ENCODE measurements at places on chromosomes 7 and 10.

- no peak for DNase-seq
Observed at GRCh38 chr7:51079494-51079893, 237.1 kb downstream of the COBL start.

DNA sequence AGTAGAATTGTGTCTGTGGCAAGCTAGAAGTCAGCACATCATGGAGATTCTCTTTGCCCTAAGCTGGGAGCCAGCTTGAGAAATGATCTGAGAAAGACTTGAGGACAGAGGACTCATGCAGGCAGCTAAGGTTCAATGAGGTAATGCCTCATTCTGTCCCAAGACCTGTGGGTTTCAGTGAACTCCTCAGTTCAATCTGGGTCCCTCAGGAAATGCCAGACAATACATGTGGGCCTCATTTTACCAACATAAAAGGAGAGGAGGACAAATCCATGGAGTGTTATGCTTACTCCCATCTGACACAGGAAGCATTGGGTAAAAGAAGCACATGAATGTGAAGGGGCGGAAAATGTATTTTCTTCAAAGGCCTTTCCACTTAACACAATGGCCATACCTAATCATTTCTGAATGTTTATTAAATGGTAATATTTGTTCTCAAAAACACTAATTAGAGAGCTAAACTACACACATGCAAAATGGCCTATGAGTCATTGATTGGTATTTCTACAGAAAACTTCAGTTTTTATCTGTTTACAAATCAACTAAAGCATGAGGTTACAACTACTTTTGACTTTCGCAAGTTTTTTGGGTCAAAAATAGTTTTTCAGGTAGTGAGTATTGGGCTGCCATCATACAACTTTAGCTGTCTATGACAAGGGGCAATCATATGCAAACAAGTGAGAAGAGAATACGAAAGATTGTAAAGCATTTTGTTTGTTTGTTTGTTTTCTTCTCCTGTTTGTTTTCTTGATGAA, 205.3 kb downstream of the CHRM2 start:
- DNase-seq, result no peak

DNA sequence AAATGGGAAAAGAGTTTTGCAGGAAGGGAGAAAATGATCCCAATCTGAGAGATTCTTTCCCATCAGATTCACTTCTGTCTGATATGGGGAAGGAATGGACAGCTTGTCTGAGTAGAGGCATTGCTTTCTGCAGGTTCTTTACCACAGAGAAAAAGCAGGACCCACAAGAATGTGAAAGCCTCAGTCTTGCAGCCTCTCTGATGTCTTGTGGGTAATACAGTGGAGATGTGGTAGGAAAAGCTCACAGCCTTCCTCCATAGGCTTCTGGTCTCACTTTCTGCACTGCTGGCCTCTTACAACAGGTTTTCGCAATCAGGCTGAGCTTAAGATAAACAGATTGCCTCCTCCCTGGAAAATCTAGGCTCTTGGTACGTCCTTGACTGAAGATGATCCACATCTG, 551 bp downstream of the IFIT1 start:
- DNase-seq, result no peak

DNA sequence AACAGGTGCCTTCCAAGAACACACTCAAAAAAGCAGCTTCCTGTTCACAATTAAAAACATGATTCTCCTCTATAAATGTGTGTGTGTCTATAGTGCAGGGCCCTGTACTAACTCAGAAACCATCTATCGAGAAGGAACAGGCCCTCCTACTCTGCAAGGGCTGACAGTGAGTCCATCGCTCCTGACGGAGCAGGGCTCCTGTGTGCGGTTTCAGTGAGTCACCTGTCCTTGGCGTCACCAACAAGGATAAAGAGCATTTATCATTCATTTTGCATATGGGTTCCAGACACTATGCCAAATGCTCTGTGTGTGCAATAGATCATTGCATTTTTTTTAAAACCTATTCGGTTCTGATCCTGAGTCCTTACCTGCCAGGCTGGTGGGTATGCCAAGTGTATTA, 63.7 kb downstream of the TACC2 start:
- no peak for DNase-seq

DNA sequence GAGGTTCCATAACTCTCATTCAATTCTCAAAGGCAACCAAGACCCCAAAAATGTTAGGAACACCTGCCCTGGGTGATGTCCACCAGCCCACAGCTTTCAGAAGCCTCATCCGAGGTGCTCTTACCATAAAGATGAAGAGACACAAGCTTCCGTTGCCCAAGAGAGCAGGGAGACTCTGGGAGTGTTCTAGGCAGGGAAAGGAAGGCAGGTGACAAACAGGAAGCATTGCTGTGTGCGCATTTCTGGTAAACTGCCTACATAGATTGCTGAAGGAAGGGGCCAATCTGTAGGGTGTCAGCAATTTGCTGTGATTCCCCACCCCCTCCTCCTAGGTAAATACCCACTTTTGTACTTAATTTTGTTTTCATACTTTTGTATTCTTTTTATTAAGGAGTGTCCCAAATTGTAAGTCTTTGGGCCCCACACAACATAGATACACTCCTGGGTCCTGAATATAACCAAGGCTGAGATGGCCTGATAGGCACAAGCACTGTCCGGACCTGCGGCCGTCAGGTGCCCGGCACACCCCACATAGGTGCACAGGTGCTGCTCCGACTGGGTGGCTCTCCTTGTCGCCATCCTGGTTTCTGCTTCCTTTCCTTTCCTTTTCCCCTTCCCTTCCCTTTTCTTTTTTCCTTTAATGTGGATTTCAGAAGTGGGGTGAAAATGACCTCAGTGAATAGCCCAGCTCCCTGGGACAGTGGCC, 51.4 kb upstream of the SMNDC1 start:
- DNase-seq, result peak; percentile 67

DNA sequence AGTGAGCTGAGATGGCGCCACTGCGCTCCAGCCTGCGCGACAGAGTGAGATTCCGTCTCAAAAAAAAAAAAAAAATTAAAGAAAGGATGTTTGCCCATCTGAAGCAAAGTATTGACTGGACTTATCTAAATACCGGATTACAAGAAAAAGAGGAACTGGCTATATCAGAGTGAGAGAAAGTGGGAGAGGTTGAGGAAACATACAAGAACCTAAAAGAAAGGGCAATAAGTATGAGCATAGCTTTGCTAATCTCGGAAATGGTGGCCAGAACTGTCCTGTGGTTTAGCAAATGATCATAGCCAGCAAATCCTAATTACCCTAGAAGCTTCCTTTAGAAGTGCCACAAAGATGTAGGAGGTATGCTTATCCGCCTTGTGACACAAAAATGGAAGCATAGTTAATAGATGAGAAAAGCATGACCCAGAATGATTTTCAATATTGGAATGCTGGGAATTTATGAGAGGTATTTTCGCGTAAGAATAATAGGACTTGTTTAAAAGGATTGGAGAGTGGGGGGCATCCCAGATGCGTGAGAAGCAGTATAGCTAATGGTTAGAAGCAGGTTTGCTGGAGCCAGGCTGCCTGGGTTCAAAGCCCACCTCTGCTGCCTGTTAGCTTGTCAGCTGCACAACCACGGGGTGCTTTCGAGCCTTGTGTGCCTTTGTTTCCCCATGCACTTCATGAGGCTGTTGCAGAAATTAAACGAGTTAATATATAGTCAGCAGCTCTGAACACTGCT, 1.2 kb upstream of the GTPBP4 start:
- DNase-seq, result no peak

DNA sequence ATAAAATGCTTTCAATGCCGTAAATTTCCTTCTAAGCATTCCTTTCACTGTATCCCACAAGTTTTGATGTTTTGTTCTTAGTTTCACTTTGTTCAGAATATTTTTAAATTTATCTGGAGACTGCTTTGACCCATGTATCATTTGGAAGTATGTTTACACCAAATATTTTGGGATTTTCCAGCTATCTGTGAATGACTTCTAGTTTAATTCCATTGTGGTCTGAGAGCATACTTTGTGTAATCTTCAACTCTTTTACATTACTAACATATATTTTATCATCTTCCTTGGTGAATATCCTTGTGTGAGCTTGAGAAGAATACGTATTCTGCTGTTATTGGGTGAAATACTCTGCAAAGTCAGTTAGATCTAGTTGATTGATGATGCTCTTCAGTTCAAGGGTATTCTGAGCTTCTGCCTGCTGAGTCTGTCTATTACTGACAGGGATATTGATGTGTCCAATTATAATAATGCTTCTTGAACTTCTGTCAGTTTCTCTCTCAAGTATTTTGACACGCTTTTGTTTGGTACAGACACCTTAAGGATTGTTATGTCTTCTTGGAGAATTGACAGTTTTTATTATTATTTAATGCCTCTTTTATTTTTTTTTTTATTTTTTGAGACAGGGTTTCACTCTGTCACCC, 31.6 kb downstream of the MKLN1 start:
- no peak for DNase-seq

GRCh38 chr7:16554518-16555236, 28.1 kb downstream of the LRRC72 start:
- no peak for DNase-seq

DNA sequence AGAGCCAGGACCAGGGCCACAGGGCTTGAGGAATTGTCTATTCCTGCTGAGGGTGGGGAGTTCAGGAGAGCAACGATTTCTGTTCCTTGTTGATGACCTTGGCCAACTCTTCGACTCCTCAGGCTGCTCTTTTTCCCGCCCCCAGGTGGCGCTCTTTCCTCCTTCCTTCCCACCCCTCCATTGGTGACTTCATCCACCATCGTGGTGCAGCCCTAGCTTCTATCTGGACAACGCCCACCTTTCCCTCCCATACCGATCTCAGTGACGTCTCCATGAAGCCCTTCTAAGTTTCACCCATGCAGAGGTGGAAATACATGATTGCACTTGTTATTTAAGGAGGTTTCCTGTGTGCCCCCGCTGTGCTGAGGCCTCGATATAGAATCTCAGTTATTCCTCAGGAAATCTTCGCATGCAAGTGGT, 22.1 kb upstream of the CARD11 start:
- DNase-seq, result peak; percentile 53

GRCh38 chr10:16950656-16951601, 133.7 kb upstream of the RSU1 start:
- no peak for DNase-seq

DNA sequence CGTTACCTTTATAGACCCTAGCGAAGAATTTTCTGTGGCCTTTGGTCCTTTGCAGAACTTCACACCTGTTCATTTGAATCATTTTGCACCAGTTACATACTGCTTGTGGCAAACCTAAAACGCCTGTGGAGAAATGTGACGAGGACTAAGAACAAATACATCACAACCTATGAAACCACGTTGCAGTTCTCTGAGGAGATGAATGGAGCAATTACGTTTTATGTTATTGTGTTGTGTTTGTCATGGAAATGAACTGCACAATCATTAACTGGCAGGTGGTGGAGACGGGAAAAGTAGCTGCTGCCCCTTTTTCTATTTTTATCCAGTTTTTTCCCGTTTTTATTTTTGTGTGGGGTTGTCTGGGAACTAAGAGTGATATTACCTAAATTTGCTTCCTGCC, 505.5 kb downstream of the SDK1 start:
- DNase-seq, result no peak
